Glomerular endothelial cell (primary cell): ENCODE measurements at places on chromosomes 13 and 19. TPM values are rescaled to one million over a fixed set of nuclear protein-coding genes. Genes with fewer than 3 reads are reported as not detected.

The ADGRE3 gene
- not detected in 2 replicates for total RNA-seq

The ITGBL1 gene
- 1.3 and 1.4 TPM in 2 replicates for total RNA-seq

The FLT3LG gene
- total RNA-seq: 3.1 and 4.4 TPM in 2 replicates

The KCNRG gene
- 0.19 and 2.0 TPM in 2 replicates for total RNA-seq

The FFAR1 gene
- not detected in 2 replicates for total RNA-seq

The LILRB1 gene
- total RNA-seq: 0.10 and 1.2 TPM in 2 replicates

The SOX1 gene
- total RNA-seq: not detected in 2 replicates

The ELAVL3 gene
- not detected in 2 replicates for total RNA-seq

The FLT1 gene
- total RNA-seq: 111 and 156 TPM in 2 replicates

The XRCC1 gene
- total RNA-seq: 28.5 and 34.3 TPM in 2 replicates

The C19orf81 gene
- total RNA-seq: 3.1 and 9.0 TPM in 2 replicates

The SCGB2B2 gene
- total RNA-seq: 0.12 TPM in 1 of 2 replicates, not detected in the other

DNA sequence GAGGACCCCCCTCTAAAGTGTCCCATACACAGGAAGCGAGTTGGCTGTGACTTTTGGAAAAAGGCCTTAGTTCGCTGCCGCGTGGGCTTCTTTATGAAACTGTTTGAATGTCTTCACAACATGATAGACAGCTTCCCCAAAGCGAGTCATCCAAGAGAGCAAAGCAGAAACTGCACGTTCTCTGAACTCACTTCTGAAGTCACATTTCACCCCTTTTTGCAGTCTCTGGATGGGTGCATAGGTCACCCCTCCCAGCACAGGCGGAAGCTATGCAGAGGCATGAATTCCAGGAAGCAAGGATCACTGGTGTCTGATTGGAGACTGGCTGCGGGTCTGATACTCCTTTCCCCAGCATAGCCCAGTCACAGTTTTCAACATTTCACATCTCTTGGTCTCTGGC is 10.6 kb downstream of the GPI start:
- DNase-seq: no peak

- no peak for DNase-seq
Measured at GRCh38 chr13:32224916-32225315, 90.2 kb downstream of the ZAR1L start.

DNA sequence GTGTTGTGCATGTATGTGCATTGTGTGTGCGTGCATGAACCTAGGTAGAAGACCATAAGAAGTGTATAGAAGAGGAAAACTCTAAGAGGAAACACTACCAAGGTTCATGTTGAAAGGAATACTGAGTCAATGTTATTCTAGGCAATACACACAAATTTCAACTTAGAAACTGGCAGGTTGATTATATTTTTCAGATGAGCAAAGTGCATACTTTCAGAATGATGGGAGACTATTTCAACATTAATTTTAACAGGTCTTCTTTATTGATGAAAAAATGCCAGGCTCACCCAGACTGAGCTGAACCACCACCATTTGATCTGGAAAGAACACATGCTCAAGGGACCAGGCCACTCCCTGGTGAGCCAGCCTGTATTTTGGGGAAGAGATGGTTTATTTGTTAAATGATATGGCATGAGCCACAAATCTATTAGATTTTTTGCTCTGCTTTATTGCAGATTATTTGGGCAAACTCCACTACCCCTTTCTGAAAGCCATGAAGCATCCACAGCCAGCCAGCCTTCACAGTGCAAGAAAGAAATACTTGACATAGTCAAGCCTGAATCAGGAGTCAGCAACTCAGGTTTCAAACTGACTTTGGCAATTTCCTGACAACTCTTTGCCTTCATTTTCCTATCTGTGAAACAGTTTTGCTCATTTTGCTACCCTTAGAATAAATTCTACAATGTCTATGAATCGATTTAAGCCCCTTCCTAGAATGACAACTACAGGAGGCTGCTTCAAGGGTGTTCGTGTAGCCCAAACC is 368.9 kb downstream of the COG6 start:
- no peak for DNase-seq

GRCh38 chr19:35194012-35194984 is 34.2 kb downstream of the FAM187B start:
- no peak for DNase-seq

GRCh38 chr13:49248622-49249002 is 887 bp downstream of the CDADC1 start:
- no peak for DNase-seq

GRCh38 chr13:113763961-113764792 is 5.2 kb downstream of the TMEM255B start:
- no peak for DNase-seq

DNA sequence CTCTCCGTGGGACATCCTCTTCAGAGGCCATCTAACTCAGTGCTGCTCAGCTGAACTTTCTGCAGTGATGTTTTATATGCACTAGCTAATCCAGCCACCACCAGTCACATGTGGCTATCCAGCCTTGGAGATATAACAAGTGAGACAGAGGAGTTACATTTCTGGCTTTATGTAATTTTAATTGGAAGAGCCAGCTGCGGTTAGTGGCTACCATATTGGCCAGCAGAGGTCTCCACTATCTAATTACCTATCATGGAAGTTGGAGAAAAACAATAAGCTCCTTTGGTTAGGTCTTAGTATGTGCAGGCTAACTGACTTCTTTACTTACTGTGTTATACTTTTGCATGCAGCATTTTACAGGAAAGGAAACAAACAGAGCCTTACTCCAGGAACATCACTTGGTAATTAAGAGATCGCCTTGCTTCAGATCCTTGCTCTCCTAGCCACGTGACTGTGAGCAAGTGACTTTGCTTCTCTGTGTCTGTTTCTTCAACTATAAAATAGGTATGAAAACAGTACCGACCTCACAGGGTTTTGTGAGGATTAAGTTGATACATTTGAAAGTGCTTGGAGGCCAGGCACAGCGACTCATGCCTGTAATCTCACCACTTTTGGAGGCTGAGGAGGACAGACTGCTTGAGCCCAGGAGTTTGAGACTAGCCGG is 1.6 kb upstream of the KLK10 start:
- peak; percentile 29 for DNase-seq

GRCh38 chr19:56105090-56105701 is 15.9 kb downstream of the ZNF787 start:
- DNase-seq: no peak

DNA sequence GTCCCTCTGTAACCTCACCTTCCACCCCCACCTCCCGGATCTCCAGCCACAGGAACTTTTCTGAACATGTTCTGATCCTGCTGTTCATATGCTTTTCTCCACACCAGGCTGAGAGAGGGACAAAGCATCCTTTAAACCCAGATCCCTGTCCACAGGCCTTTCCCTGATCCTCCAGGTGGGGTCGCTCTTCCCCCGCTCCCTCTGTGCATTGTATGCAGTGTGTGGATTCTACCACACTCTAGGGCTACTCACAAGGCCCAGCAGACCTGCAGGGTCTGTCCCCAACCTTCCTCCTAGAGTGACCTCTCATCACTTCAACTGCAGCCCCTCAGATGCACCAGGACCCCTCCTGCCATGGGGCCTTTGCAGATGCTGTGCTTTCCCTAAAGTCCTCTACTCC is 1200.6 kb downstream of the UQCRFS1 start:
- DNase-seq: no peak

GRCh38 chr19:13461536-13461935 is 44.7 kb downstream of the CACNA1A start:
- no peak for DNase-seq

DNA sequence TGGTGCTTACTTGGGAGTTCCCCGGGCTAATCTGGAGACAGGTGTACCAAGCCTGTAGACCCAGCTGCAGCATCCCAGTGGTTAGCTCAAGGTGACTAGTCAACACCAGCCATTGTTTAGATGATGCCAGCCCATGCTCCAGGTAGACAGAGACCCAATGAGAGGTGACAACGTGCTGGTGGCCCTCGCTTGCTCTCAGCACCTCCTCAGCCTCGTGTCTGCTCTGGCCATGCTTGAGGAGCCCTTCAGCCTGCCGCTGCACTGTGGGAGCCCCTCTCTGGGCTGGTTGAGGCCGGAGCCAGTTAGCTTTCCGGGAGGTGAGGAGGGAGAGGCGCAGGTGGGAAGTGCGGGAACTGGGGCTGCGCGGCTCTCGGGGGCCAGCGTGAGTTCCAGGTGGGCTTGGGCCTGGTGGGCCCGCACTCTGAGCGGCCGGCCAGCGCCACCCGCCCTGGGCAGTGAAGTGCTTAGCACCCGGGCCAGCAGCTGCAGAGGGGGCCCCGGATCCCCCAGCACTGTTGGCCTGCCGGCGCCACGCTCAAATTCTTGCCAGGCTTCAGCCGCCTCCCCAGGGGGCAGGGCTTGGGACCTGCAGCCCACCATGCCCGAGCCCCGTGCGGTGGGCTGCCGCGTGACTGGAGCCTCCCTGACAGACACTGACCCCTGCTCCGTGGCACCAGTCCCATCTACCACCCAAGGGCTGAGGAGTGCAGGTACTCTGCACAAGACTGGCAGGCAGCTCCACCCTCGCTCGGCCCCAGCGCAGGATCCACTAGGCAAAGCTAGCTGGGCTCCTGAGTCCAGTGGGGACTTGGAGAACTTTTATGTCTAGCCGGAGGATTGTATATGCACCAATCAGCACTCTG is 85.9 kb upstream of the VSTM2B start:
- no peak for DNase-seq

- DNase-seq: no peak
Measured at GRCh38 chr13:110511509-110512181, 49.9 kb downstream of the RAB20 start.

DNA sequence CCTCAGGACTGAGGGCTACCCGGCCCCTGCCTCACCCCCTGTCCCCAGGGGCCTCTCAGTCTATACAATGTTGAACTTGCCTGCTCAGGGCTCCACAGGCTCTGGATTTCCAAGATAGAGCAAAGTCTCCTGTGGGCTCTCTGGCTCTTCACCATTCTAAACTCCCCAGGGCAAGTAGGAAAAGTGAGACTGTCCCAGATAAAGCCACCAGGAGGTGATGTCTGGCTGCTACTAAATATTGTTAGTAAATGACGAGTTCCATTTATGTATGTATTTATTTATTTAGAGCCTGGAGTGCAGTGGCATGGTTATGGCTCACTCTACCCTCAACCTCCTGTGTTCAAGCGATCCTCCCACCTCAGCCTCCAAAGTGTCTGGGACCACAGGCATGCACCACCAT is 73.6 kb upstream of the SIAH3 start:
- no peak for DNase-seq

- no peak for DNase-seq
Measured at GRCh38 chr13:91313103-91313502, 34.4 kb upstream of the MIR17HG start.

GRCh38 chr13:81609335-81609734 is 1268.4 kb upstream of the SPRY2 start:
- DNase-seq: no peak

DNA sequence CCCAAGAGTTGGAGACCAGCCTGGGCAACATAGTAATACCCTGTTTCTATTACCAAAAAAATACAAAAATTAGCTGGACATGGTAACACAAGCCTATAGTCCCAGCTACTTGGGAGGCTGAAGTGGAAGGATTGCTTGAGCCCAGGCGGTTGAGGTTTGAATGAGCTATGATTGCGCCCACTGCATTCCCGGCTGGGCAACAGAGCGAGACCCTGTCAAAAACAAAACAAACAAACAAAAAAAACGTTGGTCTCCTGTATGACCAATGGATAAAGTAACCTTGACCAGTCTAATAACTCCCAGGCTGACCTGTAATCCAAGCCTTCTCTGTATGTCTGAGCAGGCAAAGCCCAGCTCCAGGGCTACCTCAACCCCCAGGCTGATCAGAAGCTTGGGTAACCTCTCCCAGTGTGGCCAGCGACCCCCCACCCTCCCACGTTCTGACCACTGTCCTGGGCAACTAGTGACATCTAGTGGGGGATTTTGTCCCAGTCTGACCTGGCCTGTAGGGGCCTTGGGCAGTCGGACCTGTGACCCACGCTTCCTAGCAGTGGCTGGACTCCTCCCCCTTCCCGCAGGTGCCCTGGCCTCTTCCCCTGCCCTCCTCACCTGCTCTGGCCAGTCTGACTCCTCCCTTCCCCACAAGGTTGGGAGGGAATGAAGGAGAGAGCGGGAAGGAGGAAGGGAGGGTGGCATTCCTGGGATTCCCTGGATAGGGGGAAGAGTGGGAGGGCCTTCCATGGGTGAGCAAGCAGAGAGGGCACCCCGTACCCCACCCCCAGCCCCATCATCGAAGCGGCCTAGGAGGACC is 1.0 kb upstream of the BCAM start:
- DNase-seq: no peak

- DNase-seq: peak; percentile 23
Measured at GRCh38 chr13:81017513-81018152, 676.7 kb upstream of the SPRY2 start.
